ENCODE measurements at places on chromosomes 16 and 17.

- peak; percentile 70 for DNase-seq
Measured at GRCh38 chr16:87918866-87919680, 17.3 kb downstream of the CA5A start.

GRCh38 chr16:11431915-11432465, 86.7 kb downstream of the RMI2 start:
- peak; percentile 51 for DNase-seq

GRCh38 chr16:87464691-87465300, 28.0 kb downstream of the ZCCHC14 start:
- DNase-seq, result peak; percentile 93

DNA sequence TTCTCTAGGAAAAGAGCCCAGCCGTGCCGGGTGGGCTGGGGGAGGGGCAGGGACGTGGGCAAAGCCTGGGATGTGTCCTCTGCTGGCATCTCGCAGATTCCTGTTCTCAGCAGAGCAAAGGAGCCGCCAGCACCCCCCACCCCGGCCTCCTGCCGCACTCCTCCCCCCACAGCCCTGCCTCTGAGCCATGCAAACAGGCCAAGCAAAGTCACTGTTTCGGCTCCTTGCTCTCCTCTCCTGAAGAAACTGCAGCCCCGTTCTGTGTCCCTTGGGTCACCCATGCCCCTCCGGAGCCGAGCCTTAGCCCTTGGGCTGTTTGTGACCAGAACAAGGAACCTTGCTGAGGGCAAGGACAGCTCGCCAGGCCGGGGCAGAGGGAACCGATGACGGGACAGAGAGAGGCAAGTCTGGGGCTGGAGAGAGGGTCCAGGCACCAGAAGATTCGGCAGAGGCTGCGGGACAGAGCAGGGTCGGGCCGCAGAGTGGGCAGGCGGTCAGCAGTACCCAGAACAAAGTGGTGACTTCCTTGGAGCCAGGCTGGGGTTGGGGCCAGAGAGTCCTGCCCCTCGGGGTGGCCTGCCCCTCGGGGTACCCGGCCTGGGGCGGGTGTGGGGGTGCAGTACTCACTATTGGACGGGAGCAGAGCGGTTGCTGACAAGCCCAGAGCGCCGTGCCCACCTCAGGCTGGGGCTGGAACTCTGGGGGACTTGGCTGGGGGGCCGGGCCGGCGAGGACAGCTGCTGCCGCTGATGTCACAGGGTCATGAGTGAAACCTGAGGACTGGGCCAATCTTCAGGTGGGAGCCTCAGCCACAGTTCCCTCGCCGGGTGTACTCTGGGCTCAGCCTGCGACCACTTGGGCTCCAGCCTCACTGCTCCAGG, 9.2 kb upstream of the PRR29 start:
- no peak for DNase-seq

- no peak for DNase-seq
Measured at GRCh38 chr17:57879437-57880085, 29.7 kb upstream of the MRPS23 start.

DNA sequence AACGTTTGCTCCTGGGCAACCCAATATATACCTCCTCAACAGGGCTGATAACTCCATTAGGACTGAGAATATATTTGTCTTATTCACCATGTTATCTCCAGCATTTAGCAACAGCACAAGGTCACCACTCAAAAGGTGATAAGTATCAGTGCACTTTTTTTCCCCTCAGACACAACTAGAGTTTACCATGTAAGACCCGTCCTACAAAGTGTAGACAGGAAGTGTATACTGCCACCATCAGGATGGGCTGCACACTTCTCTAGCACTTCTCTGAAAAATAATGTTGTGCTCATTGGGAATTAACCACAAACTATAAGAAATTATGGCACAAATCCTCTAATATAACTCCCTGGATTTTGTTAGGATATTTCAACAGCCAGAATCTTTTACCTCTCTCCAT, 5.7 kb upstream of the VAT1L start:
- DNase-seq, result peak; percentile 2

GRCh38 chr16:81286190-81286589, 28.6 kb upstream of the GAN start:
- no peak for DNase-seq

DNA sequence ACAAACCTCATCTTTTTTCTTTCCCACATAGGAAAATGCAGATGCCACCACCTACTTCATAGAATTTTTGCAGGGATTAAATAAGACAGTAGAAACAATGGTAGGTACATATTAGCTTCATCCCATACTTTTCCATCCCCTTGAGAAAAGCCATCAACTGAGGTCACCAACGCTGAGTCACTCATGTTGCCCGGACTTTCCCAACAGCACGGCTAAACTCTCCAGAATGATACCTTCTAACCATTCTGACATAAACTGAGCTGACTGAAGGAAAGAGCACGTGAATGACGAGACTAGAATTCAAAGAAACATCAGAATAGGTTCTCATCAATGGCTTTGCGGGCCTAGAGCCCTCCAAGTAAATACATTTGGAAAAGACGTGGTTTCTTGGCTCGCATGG, 146.0 kb upstream of the RCVRN start:
- DNase-seq, result peak; percentile 79

GRCh38 chr17:38958756-38959155, 8.4 kb downstream of the FBXO47 start:
- DNase-seq, result no peak

DNA sequence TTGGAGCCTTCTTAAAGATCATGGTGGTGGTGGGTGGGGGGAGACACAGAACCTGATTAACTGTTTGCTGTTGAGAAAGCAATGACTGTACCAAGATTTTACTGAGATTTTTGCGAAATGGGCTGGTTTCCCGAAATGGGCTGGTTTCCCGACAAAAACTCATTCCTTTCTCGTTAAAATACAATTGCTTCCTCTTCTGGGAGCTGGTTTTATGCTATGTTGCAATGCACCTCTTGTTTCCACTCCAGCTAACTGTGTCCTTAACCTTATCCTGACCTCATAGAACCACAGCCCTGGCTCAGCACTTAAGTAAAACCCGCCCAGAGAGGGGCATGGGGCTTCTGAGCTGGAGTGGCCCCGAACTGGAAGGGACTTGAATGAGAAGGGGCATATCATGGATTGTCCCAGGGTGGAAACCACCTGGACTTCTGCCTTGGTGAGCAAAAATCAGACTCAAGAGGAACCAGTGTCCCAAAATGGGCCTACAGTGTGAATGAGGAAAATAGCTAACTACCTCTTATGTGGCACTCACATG, 20.9 kb downstream of the FAM20A start:
- peak; percentile 91 for DNase-seq

GRCh38 chr17:77068915-77069314, 71.9 kb upstream of the SEC14L1 start:
- no peak for DNase-seq

GRCh38 chr17:67095803-67096202, 51.4 kb downstream of the CACNG1 start:
- peak; percentile 5 for DNase-seq

DNA sequence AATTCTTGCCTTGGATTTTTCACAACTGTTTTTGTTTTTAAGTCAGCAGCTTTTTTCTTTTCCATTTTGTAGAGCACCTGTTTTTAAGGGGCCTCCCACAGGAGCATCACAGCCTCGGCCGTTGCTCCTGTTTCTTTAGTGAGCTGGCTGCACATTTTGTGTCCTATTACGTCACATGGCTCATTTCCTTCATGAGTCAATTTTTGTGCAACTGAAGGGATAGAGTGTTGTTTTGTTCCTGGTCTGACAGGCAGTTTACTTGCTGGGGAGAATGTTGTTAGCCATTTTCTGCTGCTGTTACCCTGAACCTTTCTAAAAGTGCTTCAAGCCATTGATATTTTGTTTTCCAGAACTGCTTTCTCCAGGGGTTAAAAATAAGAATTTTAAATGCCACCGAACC, 45.0 kb upstream of the CRISPLD2 start:
- DNase-seq, result peak; percentile 72

DNA sequence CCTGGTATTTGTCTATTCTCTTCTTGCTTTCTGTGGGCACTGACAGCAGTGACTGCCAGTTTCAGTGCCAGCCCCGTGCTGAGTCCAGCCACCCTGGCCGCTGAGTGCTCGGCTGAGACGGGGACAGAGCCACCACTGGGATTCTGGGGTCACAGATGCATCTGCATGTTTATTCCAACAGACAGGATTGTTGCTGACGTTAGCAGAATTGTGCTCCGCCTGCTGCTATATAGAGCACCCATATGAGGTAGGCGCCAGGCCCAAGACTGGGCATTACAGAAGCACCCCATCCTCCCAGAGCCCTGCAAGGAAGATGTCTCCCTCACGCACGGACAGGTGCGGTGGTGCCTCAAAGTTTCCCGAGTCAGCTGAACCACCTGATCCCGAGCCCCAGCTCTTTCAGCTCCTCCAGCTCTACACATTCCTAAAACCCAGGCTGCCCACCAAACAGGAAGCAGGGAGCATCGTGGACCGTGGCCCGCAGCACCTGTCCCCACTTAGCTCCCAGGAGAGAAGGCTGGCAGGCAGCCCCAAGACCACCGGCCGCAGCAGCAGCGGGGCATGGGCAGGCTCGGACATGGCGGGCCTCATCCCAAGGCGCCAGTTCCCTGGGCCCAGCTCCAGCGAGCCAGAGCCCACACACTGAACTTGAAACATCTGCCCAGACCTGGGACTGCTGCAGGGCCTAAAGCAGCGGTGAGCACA, 44.9 kb upstream of the RASD1 start:
- DNase-seq, result no peak

DNA sequence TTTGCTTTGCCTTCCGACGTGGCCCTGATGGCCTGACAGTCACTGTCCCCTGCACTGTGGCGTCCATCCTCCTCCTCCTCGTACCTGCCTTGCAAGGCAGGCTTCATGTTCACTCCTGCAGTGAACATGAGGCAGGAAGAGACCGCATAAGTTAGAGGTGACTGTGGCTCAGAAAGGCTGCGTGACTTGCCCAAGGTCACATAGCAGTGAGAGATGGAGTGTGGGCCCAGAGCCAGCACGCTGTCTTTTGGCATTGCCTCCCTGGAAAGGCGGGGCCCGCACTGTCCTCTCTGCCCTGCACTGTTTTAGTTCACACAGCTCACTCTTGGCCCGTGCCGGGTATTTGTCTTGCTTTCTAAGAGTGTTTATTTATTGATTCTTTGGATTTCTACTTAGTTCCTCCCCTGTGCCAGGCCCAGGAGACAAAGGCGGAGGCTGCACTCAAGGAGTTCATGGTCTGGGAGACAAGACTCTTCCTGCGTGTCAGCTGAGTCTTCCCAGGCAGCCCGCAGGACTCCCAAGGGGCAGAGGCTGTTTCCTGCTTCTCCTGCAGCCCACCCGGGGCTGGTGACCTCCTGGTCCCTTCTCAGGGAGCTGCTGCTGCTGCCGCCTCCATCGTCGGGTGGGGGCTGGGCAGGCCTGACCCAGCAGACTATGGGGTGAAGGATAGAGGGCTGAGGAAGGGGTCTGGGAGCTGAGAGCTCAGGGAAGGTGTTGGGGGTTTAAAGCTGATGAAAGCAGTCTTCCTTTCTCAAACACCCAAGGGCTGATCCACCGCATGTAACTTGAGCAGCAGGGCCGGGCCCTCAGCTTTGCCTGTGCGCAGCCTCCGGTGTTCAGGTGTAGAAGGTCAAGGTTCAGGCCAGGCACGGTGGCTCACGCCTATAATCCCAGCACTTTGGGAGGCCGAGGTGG, 12.7 kb downstream of the CYGB start:
- no peak for DNase-seq

DNA sequence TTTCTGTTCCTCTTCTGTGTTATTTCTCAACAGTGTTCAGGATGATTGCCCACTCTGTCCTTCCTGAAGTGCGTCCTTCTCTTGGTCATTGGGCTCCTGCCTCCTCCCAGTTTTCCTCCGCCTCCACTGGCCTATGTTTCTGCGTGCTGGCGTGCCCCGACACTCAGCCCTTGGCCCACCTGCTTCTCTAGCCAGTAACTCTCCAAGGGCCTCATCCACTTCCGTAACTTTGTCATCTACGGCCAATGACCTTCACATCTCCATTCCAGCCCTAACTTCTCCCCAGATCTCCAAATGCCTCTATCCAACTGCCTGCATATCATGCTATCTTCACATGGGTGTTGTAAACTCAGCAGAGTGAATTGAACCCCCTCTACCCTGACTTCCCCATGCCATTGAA, 39.6 kb upstream of the RPL38 start:
- DNase-seq, result no peak

GRCh38 chr17:69908626-69909368, 166.2 kb upstream of the KCNJ16 start:
- no peak for DNase-seq

DNA sequence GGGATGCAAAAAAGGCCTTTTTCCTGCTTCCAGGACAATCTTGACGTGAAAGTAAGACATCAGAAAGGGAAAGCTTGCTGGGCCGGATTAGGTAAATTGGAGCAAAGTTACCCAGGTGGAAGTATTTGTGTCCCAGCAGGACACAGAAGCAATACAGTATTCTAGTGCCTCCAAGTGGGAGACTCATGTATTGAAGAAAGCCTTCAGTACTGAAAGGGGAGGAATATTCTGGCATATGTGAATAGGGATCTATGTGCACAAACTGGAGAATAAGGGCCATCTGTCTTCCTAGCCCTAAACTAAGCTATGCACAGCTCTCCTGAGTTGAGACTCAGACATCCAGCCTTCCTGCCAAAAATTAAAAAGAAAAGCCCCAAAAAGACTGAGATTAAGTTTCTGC, 327.3 kb upstream of the CDH8 start:
- no peak for DNase-seq

DNA sequence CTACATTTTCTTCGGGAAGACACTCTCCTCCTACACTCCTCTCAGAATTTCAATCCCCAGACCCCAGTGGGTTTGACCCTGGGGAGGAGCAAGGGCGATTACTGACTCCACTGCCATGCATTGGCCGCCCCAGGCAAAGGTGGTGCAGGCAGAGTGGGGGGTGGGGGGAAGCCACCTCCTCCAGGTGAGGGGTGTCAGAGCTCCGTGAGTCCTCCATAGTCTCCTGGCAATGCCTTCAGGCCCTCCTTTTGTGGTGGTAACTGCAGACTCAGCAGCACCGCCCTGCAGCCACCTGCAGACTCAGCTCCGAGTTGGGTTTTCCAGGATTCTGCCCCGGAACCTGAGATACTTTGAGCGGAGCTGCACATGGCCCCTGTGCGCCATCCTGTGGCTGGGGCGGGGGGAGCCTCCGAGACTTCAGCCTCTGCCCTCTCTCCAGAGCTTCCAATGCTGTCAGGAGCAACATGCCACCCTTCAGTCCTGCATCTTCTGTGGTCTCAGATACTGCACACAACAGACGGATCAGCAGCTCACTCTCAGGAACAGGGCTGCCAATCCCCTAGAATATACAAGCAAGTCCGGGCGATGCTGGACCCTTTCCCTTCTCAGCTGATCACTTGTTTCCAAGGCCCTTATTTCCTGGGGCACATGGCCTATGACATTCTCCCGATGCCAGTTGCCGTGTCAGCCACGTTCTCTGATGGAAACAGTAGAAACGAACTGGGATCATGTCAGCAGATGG, 2.4 kb upstream of the SLC47A2 start:
- DNase-seq, result no peak

- DNase-seq, result no peak
Measured at GRCh38 chr16:22124583-22125284, 32.4 kb downstream of the VWA3A start.

- peak; percentile 11 for DNase-seq
Measured at GRCh38 chr16:883340-883739, 82.8 kb upstream of the GNG13 start.

GRCh38 chr16:66904846-66905632, 13.6 kb downstream of the CDH16 start:
- no peak for DNase-seq
